ENCODE measurements at places on chromosomes 7 and 10. TPM values are rescaled to one million over a fixed set of nuclear protein-coding genes. Genes with fewer than 3 reads are reported as not detected.

The PHKG1 gene
- 48.0 TPM for total RNA-seq

The TACR2 gene
- not detected for total RNA-seq

The CTAGE15 gene
- total RNA-seq: under 0.01 TPM

The FAM107B gene
- total RNA-seq: 13.6 TPM

The DENND10 gene
- total RNA-seq: 14.6 TPM
